ENCODE measurements at places on chromosomes 1 and 21.

DNA sequence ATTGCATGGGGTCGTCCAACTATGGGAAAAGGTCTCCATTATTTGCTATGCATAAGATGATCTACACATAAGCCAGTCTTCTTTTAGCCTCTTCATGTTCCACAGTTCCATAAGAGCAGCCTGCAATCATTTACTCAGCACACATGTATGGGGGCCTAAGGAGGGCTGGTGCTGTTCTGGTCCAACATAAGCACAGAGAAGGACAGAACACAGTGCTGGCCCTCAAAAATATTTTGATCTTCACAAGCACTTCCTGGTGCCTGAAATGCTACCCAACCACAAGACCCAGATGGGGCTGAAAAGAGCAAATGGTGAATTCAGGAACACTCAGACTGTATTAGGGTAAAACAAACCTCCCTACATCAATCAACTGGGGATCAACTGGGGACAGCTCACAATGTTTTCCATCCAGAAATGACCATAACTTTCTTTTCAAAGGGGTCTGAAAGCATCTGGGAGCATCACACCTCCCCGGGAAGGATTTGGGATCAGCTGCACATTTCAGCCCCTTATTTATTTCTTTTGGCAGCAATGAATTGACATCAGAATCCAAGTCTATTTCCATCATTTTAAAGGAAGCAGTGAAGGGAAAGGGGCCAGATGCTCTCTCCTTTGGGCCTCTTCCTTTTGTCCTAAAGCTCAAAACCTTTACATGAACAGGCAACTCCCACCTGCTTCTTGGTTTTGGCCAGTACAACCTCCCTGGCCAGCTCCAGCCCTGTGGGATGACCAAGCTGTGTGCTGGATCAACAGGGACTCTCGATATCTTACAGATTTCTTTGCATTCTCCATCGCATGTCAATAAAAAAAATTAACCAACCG is 45.7 kb downstream of the KCNN3 start:
- no peak for DNase-seq

DNA sequence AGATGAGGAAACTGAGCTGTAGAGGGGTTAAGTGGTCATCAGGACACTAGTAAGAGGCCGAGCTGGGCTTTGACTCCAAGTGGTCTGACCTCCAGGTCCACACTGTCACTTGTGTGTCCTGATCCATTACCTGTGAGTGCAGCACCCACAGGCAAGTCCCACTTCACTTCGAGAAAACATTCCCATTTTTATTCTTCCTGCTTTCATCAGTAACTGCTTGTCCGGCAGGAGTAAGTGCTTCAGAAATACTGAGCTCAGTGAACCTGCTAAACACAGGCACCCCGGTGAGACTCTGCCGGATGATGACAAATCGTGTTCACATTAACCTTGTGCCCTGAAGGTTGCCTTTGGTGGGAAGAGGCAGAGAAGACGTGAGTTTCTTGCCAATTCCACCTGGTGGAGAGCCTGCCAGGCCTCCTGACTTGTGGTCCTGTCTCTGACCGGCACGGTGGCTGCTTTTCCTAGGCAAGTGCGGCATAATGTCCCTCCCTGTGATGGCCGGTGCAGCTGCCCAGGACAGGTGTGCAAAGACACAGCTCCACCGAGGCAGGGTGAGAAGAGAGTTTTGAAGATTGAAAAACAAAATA is 29.4 kb downstream of the ZBTB18 start:
- DNase-seq: no peak

DNA sequence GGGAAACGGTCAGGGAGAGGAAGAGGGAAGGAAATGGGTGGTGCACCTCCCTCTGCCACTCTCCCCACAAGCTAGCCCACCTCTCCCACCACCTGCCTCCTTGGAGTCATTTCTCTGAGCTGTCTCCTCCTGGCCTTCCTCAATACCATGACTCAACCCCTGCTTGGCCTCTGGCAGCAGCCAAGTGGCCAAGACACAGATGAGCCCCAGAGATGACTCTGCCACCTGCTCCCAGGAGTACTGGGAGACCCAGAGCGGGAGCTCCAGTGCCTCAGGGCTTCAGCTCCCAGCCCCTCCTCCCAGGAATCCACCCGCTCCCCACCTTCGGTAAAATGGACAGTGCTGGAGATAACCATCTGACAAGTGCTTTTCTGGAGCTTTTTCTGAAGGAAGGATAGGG is 2.6 kb downstream of the S100A16 start:
- no peak for DNase-seq

DNA sequence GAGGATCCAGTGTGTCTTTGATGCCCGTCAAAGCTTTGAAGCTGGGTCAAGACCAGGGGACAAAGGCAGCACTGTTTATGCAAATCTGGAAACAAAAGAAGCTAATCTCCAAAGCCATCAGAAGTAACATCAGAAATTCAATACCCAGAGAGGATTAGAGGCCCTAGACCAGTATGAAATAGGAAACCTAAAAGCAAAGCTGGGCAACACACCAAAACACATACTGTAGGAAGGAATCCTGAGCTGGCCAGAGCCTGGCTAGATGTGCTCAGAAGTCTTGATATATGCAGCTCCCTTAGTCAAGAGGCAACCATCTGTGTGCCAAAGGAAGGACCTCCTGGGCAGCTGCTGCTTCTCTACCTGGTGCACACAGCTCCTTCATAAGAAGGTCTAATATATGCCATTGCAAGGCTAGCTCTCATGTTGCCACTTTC is 12.3 kb downstream of the COLGALT2 start:
- no peak for DNase-seq

DNA sequence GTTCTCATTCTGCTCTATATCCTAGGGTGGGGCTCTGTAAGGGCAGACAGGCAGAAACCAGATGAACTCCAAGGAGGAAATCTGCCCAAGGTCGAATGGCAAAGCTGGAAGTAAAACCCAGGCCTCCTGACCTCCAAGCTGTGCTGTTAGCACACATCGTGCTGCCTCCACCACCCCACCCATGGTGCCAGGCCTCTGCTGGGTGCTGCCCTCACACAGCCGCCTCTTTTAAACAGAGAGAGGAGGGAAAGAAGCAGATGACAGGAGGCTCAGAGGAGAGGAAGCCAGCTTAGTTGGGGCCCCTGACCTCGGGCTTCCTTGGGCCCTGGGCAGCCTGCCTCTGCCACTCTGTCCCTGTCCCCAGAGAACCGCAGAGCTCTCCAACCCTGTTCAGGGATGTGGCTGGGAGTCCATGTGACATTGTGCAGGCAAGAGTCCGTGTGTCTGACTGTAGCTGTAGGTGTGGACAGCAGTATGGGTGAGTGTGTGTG is 1.1 kb downstream of the SYNC start:
- DNase-seq: no peak

- peak; percentile 33 for DNase-seq
Measured at GRCh38 chr1:203625628-203626019, 1.0 kb upstream of the ATP2B4 start.

GRCh38 chr1:246428542-246429308 is 78.4 kb downstream of the SMYD3 start:
- DNase-seq: no peak

- DNase-seq: no peak
Measured at GRCh38 chr1:53576381-53576801, 117.2 kb downstream of the DMRTB1 start.

GRCh38 chr1:32361674-32362473 is 411 bp downstream of the FAM229A start:
- DNase-seq: peak; percentile 37

GRCh38 chr21:34289856-34290255 is 74.0 kb upstream of the KCNE2 start:
- DNase-seq: no peak

GRCh38 chr1:76144247-76144646 is 69.7 kb downstream of the ST6GALNAC3 start:
- DNase-seq: no peak

GRCh38 chr1:211258756-211259637 is at the start of gene RCOR3:
TSS of gene RCOR3 (plus strand) at chr1:211259366. CDS start at chr1:211259561, 195 bp downstream.
- peak; percentile 93 for DNase-seq

DNA sequence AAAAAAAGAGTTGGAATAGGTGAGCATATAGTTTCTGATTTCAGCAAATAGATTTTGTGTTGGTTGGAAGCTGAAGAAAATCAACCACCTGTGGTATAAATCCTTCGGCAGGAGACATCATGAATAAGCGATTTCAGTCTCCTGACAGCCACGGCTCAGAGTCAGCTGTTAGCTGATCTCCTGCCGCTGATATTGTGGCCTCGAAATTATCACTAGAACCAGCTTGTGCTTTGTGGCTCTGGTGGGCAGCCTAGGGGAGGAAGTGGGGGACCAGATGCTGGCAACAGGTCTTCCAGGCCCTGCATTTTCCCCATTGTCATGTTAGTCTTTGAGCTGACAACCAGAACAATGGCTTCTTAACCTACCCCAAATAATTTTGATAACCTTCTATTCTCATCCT is 842 bp upstream of the GCSAML start:
- DNase-seq: no peak

GRCh38 chr21:20789729-20790500 is 208.3 kb upstream of the NCAM2 start:
- DNase-seq: no peak

GRCh38 chr1:61926597-61926996 is 184.3 kb downstream of the PATJ start:
- no peak for DNase-seq

DNA sequence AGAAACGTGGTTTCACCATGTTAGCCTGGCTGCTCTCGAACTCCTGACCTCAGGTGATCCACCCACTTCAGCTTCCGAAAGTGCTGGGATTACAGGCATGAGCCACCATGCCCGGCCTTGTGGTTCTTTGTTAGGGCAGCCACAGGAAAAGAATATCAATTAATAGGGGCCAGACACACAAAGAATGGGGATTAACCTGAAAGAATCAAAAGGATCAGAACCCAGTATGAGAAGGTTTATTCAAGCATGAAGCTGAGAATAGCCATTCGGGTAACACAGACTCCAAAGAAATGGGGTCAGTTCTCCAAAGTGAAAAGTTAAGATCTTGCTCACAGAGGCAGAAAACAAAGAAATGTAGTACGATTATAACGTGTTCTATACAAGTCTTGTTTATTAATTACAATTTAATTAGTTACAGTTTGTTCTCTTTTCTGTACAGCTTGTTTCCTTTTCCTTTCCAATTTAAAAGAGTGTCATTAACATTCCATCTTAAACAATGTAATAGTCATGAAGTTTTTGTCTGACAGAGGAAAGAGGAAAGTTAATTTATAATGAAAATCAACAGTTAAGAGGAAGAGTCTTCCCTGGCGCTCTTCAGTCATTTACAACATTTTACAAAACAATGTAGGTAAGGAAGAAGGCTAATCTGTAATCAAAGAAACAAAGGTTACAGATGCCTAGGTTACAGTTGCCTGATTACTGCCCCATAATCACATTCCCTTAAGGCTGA is 51.3 kb upstream of the SLC45A1 start:
- DNase-seq: no peak

- DNase-seq: no peak
Measured at GRCh38 chr1:53138991-53139884, 3.2 kb downstream of the SLC1A7 start.

DNA sequence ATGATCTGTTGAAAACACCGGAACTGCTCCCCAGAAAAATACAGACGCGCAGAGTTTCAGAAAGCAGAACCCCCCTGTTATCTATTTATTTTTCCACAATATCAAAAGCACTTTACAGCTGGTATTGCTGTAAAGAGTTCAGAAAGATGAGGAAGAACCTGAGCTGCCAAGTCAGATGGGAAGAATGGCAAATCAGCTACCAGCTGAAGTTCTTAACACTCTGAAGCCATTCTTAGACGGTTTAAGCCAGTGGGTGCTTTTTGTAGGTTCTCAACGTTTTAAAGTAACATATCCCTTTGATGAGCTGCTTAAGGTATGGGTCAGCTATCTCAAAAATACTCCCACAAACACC is 714 bp upstream of the AKIRIN1 start:
- DNase-seq: no peak

DNA sequence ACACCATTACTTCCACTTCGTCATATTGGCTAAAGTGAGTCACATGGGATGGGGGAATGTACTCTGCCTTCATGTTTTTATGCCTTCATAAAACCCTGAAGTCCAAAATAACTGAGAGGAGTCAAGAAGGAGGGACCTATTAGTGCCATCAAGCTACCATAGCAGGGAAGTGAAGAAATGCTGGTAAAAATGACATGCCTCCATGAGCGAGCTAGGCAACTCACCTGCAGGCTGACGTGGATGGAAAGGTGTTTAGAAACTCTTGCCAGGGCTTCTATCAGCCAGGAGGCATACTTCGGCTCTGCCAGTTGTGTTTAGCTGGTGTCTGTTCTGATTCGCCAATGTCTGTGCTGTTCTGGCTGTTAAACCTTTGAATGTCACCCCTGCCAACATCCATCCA is 424.4 kb upstream of the USP24 start:
- DNase-seq: no peak

DNA sequence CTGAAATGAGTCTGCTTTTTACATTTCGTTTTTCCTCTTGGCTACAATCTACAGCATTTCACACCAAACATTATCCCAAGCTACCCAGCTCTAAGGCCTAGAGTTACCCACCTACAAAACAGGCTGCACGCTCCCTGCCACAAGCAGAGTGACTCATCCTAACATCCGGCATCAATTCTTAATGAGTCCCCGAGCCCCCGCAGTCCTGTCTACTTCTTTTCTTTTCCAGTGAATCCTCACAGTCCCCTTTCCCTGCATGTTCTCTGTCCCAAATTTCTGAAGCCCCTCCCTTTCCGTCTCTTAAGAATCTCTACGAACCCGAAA is 650 bp downstream of the PCNX2 start:
- peak; percentile 55 for DNase-seq

DNA sequence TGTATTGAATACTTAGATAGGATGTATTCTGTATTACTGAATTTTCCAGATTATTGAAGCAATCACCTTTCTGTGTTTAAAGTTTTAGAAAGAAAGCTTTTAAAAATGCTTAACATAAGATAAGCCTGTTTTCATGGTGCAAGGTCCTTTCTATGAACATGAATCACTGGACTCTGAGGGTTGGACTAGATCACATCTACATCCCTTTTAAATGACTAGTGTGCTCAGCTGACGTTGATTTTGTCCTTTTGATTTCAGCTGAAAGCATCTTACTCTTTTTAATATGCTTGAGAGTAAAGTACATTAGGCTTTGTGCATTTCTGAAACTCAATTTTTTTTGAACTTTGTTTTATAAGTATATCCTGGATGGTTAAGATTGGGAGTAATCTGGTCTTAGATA is 16.2 kb downstream of the MIER1 start:
- DNase-seq: no peak

GRCh38 chr21:38993561-38993960 is 187.8 kb downstream of the ETS2 start:
- no peak for DNase-seq

GRCh38 chr1:77413541-77414335 is 131.9 kb downstream of the AK5 start:
- DNase-seq: no peak

GRCh38 chr1:220315070-220315839 is 43.0 kb upstream of the RAB3GAP2 start:
- no peak for DNase-seq

DNA sequence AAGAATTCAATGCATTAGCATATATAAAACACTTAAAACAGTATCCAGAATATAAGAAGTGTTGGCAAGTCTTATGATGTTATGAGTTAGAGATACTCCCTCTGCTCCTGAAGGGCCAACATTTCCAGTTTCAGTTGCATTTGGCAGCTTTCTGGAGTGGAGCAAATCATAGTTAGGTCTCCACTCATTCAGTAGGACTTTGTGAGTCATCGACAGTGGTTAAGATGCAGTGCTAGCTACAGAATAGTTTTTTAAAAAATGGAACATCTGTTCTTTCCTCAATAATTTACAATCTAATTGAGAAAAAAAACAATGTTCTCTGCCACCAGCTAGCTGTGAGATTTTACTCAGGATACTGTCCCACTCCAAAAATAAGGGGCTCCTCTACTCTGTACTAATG is 389.1 kb downstream of the HLX start:
- DNase-seq: no peak
